ENCODE measurements at places on chromosomes 2 and 18.

- DNase-seq = no peak
Measured at GRCh38 chr2:136905779-136906178, 140.4 kb downstream of the THSD7B start.

- DNase-seq = no peak
Measured at GRCh38 chr2:98912957-98913915, 22.8 kb downstream of the CRACDL start.

DNA sequence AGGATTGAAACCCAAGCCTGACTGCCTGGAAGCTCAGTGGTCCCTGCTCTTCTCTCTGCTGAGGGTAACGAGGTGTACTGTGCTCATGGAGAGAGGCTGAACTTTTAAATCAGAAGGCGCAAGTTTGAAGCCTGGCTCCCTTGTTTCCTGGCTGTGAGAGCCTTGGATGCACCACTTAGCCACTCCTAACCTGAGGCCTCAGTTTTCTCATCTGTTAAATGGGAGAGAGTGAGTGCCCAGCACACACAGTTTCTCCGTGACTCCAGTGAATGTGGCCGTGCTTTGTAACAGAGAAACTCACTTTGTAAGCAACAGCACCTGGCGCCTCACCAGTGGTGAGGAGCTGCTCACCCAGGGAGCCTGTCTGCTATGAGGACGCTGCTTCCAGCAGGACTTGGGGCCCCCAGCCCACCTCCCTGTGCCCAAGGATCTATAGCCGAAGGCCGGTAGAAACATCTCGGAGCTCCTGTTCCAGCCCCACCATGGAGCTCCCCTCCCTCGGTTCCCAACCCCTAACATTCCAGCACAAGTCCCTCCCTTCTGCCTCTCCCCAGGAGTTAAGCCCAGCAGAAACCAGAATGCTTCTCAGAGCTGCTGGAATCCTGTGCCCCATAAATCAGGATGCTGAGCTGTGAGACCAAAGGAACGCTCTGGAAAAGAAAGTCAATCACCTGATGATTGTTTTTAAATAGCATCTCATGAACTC, 20.3 kb upstream of the KCNK3 start:
- no peak for DNase-seq

GRCh38 chr2:140604788-140605187, 1526.0 kb downstream of the LRP1B start:
- DNase-seq = no peak

DNA sequence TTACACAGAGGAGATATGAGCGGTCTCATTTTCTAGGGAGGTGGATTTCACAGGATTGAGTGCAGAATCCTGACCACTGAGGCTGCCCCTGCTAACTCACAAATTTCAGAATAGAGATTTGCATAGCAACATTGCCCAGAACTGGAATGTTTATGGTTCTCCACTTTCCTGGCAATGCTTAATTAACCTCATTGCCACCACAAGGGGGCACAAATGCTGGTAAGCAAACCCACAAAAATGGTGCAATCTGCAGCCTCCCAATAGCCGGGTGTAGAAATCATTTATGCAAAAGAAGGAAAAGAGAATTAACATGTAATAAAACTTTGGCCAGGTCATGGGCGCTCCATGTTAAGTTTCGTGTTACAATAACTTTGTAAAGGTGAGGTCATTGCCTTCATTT, 112.4 kb downstream of the CYRIA start:
- DNase-seq = peak; percentile 19

GRCh38 chr2:68214381-68214780, 38.0 kb downstream of the PPP3R1 start:
- no peak for DNase-seq

GRCh38 chr2:144248350-144249034, 271.4 kb downstream of the ZEB2 start:
- DNase-seq = no peak

- DNase-seq = peak; percentile 76
Measured at GRCh38 chr2:128299628-128300027, 19.0 kb downstream of the HS6ST1 start.

DNA sequence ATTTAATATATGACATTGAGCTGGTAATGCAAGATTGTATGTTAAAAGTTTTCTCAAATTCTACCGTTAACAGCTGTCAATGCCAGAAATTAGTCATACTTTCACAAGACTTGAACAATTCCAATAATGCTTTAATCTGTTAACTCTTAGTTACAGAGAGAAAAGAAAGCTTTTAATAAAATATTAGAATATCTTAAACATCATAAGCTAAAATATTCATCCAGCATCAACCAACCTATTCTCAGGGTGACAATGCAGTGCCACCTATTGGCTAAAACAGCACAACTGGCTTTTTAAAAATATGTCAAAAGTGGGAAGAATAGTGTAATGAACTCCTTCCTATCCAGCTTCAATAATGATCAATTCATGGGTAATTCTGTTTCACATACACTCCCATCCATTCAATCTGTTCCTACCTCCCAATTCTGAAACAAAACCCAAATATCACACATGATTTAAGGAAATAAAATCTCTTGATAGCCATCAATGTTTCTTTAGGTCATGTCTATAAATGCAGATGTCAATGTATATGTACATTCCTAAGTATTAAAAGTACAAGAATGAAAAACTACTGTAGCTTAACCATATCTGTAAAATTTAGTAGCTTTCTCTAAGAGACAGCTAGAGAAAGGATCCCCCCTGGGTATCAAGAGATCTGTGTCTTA, 79.8 kb upstream of the CCDC141 start:
- DNase-seq = no peak

GRCh38 chr2:159044804-159045286, 76.4 kb downstream of the TANC1 start:
- peak; percentile 37 for DNase-seq

DNA sequence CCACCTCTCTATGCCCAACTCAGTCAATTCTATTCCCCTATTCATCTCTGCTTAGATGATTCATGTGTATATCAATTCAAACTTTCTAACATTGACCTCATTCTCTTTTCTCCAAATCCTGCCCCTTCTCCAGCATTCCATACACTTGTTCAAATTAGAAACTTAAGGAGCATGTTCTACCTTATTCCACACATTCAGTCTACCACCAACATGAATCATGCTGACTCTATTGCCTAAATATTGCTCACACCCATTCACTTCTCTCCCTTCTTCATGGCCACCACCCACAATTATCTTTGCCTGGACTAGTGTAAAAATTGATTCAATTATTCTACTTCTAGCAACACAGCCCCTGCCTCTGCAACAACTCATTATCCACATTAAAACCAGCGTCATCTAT, 147.5 kb downstream of the VWC2L start:
- no peak for DNase-seq

GRCh38 chr2:3754795-3755194, 51.4 kb downstream of the DCDC2C start:
- no peak for DNase-seq

DNA sequence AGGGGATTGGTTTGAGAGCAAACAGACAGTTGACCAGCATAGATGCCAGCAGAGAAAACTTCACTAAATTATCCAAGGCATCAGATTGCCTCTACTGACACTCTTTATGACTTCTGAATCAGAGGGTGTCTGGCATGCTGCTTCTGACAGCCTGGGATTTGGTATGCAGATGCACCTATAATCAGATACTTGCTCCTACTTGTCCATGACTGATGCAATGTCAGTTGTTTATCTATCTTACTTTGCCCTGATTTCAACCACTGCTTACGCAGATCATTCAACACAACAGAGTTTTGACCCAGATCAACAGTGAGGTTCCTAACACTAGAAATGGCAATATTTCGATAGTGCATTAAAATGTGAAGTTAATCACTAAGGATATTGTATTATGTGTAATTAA, 22.6 kb upstream of the CALCRL start:
- DNase-seq = no peak

- DNase-seq = no peak
Measured at GRCh38 chr2:23694058-23695045, 232.6 kb downstream of the ATAD2B start.

DNA sequence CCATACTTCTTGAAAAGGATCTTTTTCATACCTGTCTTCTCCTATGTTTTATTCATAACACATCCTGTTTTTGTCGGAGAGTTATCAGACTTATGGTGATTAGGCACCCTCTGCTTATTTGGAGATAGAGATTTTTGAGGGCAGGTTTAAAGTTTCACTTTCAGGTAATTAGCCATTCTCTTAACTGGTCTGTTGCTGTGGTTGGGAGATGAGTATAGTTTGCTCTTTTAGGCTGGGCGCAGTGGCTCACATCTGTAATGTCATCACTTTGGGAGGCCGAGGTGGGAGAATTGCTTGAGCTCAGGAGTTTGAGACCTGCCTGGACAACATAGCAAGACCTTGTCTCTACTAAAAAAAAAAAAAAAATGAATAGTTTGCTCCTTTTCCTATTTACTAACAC, 25.3 kb downstream of the SFTPB start:
- DNase-seq = no peak

GRCh38 chr2:182522405-182522896, 95.6 kb upstream of the PDE1A start:
- peak; percentile 79 for DNase-seq

GRCh38 chr18:47280121-47280520, 28.7 kb upstream of the SKOR2 start:
- DNase-seq = no peak

DNA sequence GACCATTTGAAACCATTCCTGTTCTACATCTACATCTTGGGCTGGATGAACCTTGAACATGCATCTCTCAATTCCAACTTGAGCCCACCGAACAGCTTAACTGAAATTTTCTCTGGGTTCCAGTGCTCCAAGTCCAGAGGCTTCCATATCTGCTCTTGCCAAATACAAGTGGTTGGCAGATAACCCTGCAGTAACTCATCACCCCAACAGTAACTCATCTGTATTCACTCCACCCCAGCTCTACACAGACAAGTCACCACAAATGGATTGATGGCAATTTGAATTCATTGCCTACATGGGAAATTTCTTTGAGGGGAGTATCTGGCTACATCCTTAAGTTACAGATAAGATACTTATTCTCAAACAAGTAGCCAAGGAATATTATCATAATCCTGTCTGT, 502.4 kb upstream of the TNP1 start:
- no peak for DNase-seq

DNA sequence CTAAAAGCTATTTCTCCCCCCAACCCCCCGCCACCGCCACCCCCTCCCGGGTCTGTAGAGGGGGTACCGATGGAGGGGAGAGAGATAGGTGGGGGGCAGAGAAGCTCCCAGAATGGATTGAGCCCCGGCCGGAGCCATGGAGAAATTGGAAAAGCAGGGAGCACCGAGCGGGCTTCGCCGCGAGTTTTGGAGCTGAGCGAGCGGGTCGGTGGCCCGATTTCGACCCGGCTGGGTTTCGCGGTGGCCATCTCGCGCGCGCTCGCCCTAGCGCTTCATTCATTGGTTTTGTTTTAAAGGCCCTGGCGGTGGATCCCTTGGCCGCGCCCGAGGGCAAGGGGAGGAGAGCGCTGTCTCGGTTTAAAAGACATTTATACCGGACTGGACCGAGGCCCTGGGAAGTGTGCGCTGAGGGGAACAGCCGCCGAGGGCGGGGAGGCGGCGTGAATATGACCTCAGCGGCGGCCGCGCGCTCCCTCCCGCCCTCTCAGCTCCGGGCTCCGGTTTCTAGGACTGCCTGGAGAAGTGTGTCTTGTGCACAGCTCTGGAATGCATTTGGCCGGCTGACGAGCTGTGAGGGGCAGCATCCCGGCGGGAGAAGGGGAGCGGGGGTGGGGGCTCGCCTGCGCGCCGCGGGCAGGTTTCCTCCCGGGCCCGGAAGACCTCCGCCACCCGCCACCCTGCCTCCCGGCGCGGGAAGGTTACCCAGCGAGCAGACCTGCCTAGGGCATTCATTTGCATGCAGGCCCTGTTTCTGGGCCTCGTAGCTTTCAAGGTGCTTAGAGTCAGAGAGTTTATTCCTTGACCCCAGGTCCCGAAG, 1.7 kb upstream of the SMAD7 start:
- DNase-seq = peak; percentile 21

DNA sequence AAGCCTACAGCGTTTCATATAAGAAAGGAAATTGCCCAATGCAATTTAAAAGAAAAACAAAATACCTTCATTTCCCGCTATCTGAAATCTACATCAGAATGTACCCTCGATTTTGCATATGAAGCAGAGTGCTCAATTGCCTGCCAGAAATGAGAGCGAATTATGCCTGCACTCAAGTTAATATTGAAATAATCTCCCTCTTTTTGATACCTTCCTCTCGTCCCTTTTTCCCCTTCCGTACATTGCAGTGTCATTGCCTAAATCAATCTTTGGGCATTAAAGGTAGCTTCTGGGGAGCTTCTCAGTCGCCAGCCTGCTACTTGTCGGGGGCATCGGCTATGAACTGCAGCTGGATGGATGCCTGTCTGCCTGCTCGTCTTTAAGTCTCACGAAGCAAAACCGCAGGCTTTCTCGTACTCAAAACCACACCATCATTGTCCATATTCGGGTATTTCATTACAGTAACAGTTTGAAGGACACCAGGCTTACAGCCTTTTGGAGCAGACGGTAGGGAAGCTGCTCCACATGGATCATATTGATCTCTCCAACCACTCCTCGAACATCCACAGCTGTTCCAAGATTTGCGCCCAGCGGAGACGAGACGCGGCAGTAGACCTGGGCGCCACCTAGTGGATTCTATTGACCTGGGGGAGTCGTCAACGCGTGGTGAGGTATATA, 64.0 kb upstream of the HNRNPA3 start:
- DNase-seq = peak; percentile 88

DNA sequence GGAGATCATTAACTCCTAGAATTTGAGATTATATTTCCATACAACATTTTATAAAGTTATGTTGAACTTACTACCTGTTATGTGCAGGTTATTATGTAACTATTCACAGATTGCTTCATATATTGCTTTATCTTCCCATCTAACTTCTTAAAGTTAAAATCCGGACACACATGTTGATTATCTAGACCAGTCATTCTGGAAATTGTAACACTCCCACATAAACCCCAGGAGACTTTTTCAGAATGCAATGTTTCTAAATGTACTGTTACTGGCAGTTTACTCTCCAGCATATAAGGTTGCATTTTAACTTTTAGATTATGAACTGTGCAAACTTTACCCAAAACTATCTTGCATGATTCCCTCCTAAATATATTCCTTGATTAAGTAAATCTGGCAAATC, 70.5 kb upstream of the FAM117B start:
- no peak for DNase-seq

DNA sequence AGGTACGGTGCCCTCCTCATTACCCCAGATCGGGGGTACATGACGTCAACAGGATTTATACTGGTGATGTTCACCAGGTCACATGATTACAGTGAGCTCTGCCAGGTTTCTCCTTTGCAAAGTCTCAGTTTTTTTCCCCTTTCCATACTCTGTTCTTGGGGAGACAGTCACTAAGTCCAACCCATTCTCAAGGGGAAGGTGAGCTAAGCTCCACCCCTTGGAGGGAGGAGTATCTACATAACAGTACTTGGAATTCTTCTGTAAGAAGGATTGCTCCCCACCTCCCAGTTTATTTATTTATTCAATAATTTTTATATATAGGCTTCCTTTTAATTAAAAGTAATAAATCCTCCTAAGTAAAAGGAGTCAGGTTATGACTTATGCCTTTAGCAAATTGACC, 34.1 kb upstream of the SOS1 start:
- DNase-seq = no peak

- DNase-seq = no peak
Measured at GRCh38 chr2:18566145-18566769, 5.8 kb upstream of the RDH14 start.

All from NCI-H2171 (cell line).